ENCODE measurements at places on chromosomes 3 and 15. TPM values are rescaled to one million over a fixed set of nuclear protein-coding genes. Genes with fewer than 3 reads are reported as not detected.
A peak's percentile ranks its signal among the peaks of the same experiment; 100 is the strongest.

GRCh38 chr3:99084156-99084555, 182.7 kb upstream of the DCBLD2 start:
- H3K27me3 ChIP-seq, result no peaks in the 10 kb centered on the region
- H3K4me3 ChIP-seq, result no peak overlapping the region
- H3K4me1 ChIP-seq, result no peaks in the 10 kb centered on the region
- DNase-seq, result no peak
- H3K27ac ChIP-seq, result no peak overlapping the region

DNA sequence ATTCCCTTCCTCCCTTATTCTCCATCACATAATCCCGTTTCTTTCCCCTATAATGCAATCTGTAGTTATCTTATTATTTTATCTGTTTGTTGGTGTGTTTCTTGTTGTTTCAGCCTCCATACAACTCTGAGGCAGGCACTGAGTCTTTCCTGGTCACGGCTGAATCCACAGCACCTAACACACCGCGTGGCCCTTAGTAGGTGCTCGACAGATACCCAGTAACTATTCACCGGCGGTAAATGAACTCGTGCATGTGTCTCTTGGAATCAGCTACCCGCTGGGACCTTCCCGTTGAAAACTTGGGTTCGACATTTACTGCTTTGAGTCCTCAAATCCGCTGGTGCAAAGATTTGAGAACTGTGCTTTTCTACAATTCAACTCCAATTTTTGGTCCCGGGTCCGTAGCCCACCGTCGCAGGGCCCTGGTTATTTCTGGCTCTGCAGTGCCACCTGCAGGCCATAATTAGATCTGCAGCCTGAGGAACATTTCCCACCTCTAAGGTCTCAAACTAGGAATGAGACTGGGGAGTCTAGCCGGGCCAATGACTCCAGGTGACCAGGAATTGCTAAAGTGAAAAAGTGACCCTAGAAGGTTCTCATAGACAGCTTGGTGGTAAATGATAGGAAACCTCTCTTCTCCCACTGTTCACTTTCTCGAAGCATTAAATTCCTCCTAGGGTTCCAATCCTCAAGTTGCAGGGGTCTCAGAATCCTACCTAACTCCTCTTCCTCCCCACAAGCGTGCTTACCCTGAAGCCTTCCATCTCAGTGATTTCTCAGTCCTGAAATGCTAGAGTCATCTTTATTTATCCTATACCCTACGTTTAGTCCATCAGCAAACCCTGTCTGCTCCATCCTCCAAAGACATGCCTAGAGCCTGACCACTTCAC, 40.0 kb upstream of the TRH start:
- H3K4me3 ChIP-seq, result no peak overlapping the region
- peaks cover 2% of the 10 kb centered on the region for H3K27me3 ChIP-seq
- DNase-seq, result peak; percentile 41
- H3K27ac ChIP-seq, result no peak overlapping the region

DNA sequence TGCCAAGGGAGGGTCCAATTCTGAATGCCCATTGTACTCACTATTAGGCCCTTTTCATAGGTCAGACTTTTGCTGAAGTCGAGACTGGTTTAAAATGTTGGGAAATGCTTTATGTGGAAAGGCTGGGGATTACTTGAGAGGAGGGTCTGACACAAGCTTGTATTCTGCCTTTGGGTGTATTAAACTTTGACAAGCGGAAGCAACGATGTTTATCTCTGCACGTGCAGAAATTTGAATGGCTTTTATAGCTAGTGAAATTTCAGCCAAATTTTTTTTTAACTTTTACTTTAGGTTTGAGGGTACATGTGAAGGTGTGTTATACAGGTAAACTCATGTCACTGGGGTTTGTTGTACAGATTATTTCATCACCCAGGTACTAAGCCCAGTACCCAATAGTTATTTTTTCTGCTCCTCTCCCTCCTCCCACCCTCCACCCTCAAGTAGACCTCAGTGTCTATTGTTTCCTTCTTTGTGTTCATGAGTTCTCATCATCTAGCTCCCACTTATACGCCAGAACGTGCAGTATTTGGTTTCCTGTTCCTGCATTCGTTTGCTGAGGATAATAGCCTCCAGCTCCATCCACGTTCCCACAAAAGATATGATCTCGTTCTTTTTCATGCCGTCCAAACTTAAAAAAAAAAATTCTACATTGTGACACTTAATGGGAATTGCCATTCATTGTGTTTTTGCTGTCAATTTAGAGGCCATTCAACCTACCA, 223.0 kb upstream of the BHLHE40 start:
- H3K4me3 ChIP-seq, result no peak overlapping the region
- DNase-seq, result no peak
- no peaks in the 10 kb centered on the region for H3K27me3 ChIP-seq
- H3K27ac ChIP-seq, result no peak overlapping the region
- H3K36me3 ChIP-seq, result peaks cover 11% of the 10 kb centered on the region

GRCh38 chr15:60869851-60870250, 359.3 kb downstream of the RORA start:
- no peak for DNase-seq
- H3K27me3 ChIP-seq, result no peaks in the 10 kb centered on the region
- no peak overlapping the region for H3K27ac ChIP-seq

DNA sequence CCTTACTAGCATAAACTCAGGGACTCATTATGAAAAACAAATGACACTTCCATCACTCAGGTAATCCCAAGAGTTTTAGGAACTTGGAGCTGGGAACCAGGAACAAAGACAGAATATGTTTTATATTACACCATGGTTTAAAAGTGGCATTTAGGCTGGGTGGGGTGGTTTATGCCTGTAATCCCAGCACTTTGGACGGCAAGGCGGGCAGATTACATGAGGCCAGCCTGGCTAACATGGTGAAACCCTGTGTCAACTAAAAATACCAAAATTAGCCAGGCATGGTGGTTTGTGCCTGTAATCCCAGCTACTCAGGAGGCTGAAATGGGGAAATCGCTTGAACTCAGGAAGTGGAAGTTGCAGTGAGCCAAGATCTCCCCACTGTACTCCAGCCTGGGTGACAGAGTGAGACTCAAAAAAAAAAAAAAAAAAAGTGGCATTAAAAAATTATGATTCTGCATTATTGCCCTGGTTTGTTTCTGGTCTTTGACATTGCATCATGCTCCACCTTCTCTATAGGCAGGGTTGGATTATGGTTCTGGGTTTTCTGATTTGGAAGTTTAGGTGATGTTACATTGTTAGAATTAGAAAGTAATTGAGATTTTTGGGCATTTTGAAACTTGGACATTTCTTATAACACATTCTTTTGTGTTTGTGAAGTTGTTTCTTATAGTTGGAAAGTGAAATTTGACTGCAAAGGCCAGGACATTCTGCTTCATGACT, 19.0 kb downstream of the SQOR start:
- H3K4me3 ChIP-seq, result no peak overlapping the region
- H3K4me1 ChIP-seq, result no peaks in the 10 kb centered on the region
- H3K36me3 ChIP-seq, result no peaks in the 10 kb centered on the region
- no peak overlapping the region for H3K27ac ChIP-seq

GRCh38 chr15:76642671-76643070, 262.5 kb downstream of the SCAPER start:
- H3K27ac ChIP-seq, result no peak overlapping the region
- H3K36me3 ChIP-seq, result peaks cover 7% of the 10 kb centered on the region
- no peaks in the 10 kb centered on the region for H3K4me1 ChIP-seq
- no peaks in the 10 kb centered on the region for H3K27me3 ChIP-seq

DNA sequence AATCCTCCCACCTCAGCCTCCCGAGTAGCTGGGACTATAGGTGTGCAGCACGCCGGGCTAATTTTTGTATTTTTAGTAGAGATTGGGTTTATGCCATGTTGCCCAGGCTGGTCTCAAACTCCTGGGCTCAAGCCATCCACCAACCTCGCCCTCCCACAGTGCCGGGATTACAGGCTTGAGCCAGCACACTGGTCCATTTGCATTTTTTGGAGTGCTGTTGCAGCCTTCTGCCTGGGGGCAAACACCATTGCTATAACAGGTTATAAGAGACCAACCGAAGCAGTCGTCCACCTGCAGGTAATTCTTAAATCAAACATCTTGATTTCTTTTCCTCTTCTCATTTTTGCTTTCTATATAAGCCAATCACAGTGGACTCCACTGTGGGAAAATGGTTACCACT, 27.7 kb downstream of the ACKR4 start:
- peaks cover 8% of the 10 kb centered on the region for H3K36me3 ChIP-seq
- DNase-seq, result no peak
- no peak overlapping the region for H3K27ac ChIP-seq
- no peaks in the 10 kb centered on the region for H3K4me1 ChIP-seq

- H3K27ac ChIP-seq, result no peak overlapping the region
- no peaks in the 10 kb centered on the region for H3K27me3 ChIP-seq
- no peaks in the 10 kb centered on the region for H3K4me1 ChIP-seq
- no peak for DNase-seq
- H3K36me3 ChIP-seq, result no peaks in the 10 kb centered on the region
- H3K4me3 ChIP-seq, result no peak overlapping the region
Measured at GRCh38 chr3:85604641-85605040, 645.9 kb downstream of the CADM2 start.

GRCh38 chr3:78614486-78614885, 1153.3 kb downstream of the ROBO1 start:
- no peaks in the 10 kb centered on the region for H3K4me1 ChIP-seq
- H3K27ac ChIP-seq, result no peak overlapping the region
- DNase-seq, result peak; percentile 13

DNA sequence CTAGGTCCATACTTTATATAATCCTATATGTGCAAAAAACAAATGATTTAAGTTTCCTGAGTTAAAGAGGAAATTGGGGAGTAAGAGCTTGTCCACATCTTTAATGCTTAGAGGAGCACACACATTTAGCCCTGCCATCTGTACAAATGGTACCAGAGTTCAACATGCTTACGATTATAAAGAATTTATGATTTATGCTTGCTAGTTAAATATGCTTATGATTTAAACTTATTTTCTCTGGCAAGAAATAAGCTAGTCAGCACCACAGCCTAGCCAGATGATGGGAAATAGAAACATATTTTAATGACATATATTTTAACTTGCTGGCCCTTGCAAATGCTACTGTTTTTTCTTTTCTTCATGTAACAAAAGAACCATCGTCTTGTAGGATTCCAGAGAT, 48.3 kb downstream of the EIF4E3 start:
- no peak overlapping the region for H3K4me3 ChIP-seq
- no peaks in the 10 kb centered on the region for H3K27me3 ChIP-seq
- no peaks in the 10 kb centered on the region for H3K4me1 ChIP-seq
- no peaks in the 10 kb centered on the region for H3K36me3 ChIP-seq
- no peak for DNase-seq

The TTLL13 gene
- 0.09 TPM for total RNA-seq
